Activated CD4-positive, alpha-beta memory T cell treated with anti-CD3 and anti-CD28 coated beads for 36 hours (primary cell): ENCODE measurements at places on chromosomes 13 and 19. TPM values are rescaled to one million over a fixed set of nuclear protein-coding genes. Genes with fewer than 3 reads are reported as not detected.

GRCh38 chr19:4584670-4585460 lies 25.4 kb upstream of the SEMA6B start:
- no peak for DNase-seq

The ZFR2 gene
- 0.33 TPM for total RNA-seq

- DNase-seq = no peak
Measured at GRCh38 chr13:101623470-101624209, 171.2 kb downstream of the ITGBL1 start.

GRCh38 chr19:15297416-15298224 lies 34.7 kb downstream of the BRD4 start:
- DNase-seq = peak; percentile 43

The CLEC11A gene
- 0.71 TPM for total RNA-seq

The FGF14 gene
- not detected for total RNA-seq
